ENCODE measurements at places on chromosomes 6 and 20. TPM values are rescaled to one million over a fixed set of nuclear protein-coding genes. Genes with fewer than 3 reads are reported as not detected.

Gene PKIB
- polyA plus RNA-seq: 26.2 TPM

Gene KIAA0408
- polyA plus RNA-seq: 109 TPM

Gene RALGAPA2
- 21.8 TPM for polyA plus RNA-seq

Gene NRN1
- polyA plus RNA-seq: 4.4 TPM

Gene HNF4A
- not detected for polyA plus RNA-seq

Gene VPS16
- polyA plus RNA-seq: 150 TPM

Gene ELOVL4
- polyA plus RNA-seq: 47.9 TPM

Gene ECT2L
- not detected for polyA plus RNA-seq

Gene BMP5
- 0.14 TPM for polyA plus RNA-seq

Gene STX7
- 79.5 TPM for polyA plus RNA-seq

Gene SNAP91
- 88.6 TPM for polyA plus RNA-seq

Gene TMEM200A
- polyA plus RNA-seq: 30.7 TPM

Gene CLIC5
- not detected for polyA plus RNA-seq

Gene HLA-DOB
- not detected for polyA plus RNA-seq

Measured in neural cell (in vitro differentiated cells).